ENCODE measurements at places on chromosomes 7 and 10.

- no peak for DNase-seq
Measured at GRCh38 chr7:17697128-17697881, 243.0 kb downstream of the SNX13 start.

- DNase-seq, result no peak
Measured at GRCh38 chr7:131157530-131158243, 170.0 kb upstream of the MKLN1 start.

DNA sequence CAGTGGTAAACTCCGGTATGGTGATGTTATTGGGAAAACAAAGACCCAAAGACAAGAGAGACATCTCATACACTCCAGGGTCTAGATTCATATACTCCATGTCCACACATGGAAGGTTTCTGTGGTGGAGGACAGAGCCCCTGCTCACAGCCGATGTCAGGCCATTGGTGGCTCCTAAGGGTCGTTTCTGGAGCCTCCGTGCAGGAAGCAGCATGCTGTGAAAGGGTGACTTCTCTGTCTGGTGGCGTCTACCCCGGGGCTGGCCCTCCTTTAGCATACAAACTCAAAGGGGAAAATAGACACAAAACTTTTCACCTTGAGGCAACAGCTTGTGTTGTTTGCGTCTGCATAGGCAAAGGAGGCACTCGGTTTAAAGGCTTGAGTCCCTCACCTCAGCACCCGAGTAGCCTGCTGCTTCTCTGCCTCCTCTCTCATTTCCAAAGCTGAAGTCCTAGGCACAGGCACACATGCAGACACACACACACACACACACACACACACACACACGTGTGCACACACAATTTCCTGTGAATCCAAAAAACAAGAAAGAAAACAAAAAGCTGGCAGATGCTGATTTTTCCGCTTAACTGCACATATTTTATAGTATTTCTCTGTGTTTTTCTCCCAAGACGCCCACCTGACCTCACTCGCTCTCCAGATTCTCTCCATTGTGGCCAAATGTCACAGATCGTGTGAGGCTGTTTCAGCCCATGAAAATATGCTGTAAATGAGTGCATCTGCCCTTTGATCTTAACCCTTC lies 601.4 kb upstream of the MGMT start:
- no peak for DNase-seq

DNA sequence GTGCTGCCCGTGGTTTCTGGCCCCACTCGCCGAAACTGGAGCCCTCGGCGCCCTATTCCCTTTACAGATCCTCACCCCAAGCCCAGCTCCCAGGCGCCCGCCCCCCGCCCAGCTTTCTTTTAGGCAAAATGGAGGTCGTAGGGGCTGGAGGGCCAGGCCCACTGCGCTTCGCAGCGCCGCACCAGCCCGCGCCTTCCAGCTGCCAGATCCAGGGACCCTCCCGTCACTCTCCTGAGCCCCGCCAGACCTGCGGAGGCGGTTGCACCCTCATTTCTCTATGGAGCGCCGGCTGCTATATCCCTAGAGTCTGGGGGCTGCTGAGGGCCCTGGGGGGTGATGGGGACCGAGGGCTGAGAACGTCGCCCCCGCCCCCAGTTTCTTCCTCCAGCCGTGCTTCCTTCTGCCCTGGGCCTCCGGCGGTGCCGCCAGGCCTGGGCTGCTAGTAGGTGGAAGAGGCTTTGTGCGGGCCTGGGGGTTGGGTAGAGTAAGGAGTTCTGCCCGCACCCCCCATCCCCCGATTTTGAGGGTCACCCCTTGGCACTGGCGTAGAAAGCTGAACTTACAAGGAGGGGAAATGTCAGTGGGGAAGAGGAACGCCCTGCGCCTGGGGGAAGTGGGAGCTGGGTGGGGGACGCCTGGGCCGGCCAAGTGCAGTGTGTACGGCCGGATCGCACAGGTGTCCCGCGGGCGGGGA lies 1.0 kb downstream of the GNB2 start:
- DNase-seq, result peak; percentile 62

GRCh38 chr10:30863516-30864210 lies 168.0 kb downstream of the ZNF438 start:
- no peak for DNase-seq

DNA sequence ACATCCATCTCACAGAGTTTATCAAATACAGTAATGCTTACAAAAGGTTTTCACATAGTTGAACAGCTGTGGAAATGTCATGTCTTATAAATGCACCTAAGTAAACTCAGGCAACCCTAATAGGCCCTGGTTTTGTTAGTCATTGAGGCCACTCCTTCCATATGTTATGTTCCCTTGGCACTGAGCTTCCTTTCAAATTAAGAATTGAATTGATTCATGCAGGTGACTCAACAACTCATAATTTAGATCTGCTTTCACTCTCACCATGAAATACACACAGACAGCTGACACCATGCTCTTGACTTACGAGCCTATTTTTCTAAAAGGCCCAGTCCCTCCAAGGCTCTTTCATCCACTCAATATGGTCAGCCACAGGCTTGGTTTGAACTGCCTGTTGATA lies 476.9 kb downstream of the KCNMA1 start:
- no peak for DNase-seq

- DNase-seq, result no peak
Measured at GRCh38 chr7:47765373-47765979, 182.8 kb downstream of the PKD1L1 start.

- DNase-seq, result no peak
Measured at GRCh38 chr10:94115725-94116124, 122.0 kb downstream of the PLCE1 start.

GRCh38 chr7:69115788-69116187 lies 482.5 kb upstream of the AUTS2 start:
- DNase-seq, result no peak

DNA sequence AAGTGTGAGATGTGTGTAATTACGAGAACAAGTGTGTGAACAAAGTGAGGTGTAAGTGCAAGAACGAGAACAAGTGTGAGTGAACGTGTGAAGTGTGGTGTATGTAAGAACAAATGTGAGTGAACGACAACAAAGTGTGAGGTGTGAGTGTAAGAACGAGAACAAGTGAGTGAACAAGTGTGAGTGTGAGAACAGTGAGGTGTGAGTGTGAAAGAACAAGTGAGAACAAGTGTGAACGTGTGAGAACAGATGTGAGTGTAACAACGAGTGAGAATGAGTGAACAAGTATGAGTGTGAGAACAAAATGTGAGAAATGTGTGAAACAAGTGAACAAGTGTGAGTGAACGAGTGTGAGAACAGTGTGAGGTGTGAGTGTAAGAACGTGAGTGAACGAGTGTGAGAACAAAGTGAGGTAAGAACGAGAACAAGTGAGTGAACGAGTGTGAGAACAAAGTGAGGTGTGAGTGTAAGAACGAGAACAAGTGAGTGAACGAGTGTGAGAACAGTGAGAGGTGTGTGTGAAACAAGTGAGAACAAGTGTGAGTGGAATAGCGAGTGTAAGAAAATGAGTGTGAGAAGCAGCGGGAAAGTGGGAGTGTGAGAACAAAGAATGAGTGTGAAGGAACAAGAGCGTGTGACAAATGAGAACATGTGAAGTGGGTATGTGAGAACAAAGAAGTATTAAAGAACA lies 47.2 kb downstream of the ESYT2 start:
- DNase-seq, result no peak

GRCh38 chr10:116553378-116553980 lies 7.7 kb downstream of the PNLIP start:
- DNase-seq, result no peak

- no peak for DNase-seq
Measured at GRCh38 chr7:157683747-157684156, 346.9 kb downstream of the DNAJB6 start.

DNA sequence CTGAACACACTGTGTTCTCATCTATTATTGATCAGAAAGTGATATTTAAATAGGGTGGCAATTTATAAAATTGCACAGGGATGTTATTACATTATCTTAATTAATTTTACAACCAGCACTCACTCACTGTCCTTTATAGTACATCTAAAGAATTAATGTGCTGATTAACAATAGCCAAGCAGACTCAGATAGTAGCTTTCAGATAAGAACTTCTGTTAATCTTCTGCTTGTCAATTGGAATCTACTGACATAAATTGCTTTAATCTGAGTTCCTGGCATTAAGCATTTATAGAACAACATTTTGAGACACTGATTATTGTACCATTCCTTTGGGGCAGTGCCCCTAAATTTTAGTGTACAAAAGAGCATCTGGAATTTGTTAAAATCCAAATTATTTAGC lies 408.9 kb downstream of the GRM8 start:
- DNase-seq, result no peak

GRCh38 chr10:21264271-21264670 lies 261.2 kb downstream of the SKIDA1 start:
- no peak for DNase-seq

GRCh38 chr10:60894786-60895185 lies 49.2 kb downstream of the RHOBTB1 start:
- DNase-seq, result no peak

GRCh38 chr10:129433266-129433665 lies 33.8 kb upstream of the MGMT start:
- no peak for DNase-seq

DNA sequence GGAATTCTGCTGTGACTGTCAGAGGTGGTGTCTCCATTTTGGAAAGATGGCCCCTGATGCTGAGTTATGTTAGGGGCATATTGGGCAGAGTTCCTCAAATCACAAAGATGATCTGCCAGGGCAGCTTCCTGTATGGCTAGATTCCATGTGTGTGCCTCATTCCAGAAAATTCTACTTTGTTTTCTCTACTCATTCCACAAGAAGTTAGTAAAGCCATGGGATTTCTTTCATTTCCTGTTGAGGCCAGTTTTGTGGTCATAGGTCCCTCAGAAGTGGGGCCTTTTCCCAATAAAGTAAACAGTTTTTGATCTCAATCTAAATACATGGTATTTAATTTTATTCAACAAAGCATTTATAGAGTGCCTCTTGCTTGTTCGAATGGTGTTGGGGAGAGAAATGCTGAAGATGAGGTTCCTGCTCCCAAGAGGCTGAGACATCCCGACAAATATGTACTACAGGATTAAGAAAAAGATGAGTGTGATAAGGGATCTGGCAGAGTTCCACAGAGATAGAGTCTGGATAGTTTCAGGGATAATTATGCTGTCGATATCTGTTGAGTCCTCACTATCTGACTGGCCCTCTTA lies 33.0 kb downstream of the MINDY4 start:
- no peak for DNase-seq

GRCh38 chr7:24403557-24403956 lies 119.6 kb downstream of the NPY start:
- no peak for DNase-seq

DNA sequence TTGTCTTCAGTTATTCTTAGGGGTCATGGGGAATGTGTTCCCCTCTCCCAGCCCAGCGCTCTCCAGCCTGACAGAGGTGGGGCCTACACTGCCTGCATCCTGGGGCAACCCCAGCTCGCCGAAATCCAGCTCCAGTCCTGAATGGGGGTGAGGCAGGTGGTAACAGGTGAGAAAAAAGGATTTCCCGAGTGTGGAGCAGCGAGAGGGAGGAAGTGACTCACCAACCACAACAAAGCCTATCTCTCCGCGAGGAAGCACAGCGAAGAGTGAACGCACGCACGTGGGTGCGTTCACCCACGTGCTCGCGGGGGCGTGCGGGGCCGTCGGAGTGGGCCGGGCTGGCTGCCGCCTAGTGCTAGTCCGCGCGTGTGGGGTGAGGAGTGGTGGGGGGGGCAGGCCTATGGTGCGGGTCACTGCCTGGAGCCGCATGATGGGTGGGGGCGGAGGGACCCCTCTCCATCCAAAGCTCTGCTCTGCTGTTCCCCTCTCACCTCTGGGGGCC lies 855 bp upstream of the PALD1 start:
- DNase-seq, result no peak

DNA sequence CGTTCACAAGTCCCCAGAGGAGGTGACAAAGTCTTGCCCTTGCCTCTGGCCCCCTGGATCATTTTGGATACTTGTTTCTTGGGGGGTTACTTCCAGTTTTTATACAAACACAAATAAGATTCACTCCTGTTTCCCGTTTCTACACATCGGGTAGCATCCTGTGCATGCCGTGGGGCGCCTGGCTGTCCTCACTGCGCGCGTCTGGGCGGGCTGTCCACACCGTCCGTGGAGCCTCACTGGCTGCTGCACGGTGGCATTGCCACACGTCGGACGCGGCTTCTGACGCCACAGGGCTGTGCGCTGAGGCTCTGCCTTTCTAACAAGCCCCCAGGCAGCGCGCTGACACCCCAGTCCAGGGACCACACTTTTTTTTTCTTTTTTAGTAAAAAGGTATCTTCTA lies 18.4 kb downstream of the BNIP3 start:
- DNase-seq, result no peak

- DNase-seq, result no peak
Measured at GRCh38 chr10:110387983-110388686, 83.4 kb upstream of the SMNDC1 start.

DNA sequence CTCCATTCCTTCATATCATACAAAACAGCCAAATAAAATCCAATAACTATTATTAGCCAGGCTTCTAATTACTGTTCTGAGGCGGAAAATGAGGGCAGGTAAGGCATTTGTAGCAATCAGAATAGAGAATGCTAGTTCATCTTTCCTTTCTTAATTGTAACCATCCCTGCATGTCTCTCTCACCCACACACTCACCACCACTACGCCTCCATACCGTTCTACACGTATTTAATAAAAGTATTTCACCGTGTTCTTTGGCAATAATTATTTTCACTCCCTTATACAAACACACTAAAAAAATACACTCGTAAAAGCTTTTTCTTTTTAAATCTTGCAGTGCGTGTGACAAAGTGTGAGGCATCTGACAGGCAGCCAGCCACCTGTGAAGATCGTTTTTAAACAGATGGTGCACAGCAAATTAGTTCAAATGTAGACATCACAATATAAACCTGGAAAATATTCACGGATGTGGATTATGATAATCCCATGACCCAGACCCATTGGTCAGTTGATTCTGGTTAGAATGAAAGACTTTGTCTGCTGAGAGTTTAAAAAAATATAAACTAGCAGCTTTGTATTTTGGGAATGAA lies 653.6 kb downstream of the REEP3 start:
- DNase-seq, result no peak

Data from bone marrow (tissue), 2 donors.